HS-5 (cell line): ENCODE measurements at places on chromosomes 1 and 21.

GRCh38 chr1:156160000-156160742, 6.8 kb downstream of the SEMA4A start:
- no peak for DNase-seq

DNA sequence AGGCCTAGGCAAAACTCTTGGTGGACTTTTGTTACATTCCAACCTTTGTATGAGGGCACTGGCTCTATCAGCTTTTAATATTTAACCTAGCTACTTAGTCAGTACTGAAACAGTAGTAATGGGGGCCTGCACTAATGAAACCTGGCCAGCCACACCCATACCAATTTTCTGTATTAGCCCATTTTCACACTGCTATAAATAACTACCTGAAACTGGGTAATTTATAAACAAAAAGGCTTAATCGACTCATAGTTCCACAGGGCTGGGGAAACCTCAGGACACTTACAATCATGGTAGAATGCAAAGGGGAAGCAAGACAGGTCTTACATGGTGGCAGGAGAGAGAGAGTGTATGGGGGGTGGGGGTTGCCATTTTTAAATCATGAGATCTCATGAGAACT, 245.7 kb upstream of the RGS18 start:
- no peak for DNase-seq

DNA sequence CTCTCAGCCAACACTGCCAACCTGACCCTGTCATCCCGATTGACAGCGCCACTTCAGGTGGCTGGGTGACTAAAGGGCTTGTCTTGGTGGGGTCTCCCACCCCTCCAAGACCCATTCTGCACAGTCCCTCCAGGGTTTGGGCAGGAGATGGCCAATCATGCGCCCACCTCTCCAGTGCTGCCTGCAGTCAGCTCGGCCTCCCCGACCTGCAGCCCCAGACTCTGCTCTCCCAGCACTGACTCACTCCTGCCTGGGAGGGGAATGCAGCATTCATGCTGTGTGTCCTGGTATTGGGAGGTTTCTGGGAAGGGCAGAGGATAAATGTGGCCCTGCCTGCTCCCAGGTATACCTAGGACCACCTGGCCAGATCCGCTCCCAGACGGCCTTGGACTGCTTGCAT, 9.7 kb downstream of the TMEM81 start:
- DNase-seq = no peak

- DNase-seq = no peak
These were observed 254.0 kb downstream of the MATN1 start for GRCh38 chr1:30469426-30469825.

- DNase-seq = no peak
These were observed 70.5 kb upstream of the CTTNBP2NL start for GRCh38 chr1:112325504-112325903.

GRCh38 chr1:163144418-163144817, 58.3 kb downstream of the RGS5 start:
- DNase-seq = no peak

DNA sequence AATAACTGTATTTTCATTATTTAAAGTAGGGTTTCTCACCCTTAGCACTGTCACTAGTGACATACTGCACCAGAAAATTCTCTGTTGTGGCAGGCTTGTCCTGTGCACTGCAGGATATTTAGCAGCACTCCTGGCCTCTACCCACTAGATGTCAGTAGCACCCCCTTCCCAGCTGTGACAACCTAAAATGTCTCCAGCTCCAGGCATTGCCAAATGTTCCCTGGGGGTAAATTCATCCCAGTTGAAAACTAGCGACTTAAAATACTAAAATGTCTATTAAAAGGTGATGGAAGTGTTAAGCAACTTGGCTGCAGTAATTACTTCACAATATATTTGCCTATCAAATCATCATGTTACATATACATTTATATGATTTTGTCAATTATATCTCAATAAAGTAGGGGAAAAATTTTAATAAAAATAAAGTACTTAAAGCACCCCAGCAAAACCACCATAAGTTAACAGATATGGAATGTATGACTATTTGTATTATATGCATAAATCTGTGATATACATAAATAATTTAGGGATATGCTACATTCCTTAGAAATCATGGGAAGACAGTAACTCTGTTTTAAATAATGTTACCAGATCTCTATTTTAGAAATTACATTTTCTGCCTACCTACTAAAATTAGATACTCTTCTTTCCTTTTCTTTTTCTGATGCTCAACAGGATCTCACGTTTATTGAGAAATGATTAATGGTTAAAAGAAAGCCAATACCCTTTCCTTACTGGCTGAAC, 74.6 kb downstream of the ARID4B start:
- peak; percentile 34 for DNase-seq

DNA sequence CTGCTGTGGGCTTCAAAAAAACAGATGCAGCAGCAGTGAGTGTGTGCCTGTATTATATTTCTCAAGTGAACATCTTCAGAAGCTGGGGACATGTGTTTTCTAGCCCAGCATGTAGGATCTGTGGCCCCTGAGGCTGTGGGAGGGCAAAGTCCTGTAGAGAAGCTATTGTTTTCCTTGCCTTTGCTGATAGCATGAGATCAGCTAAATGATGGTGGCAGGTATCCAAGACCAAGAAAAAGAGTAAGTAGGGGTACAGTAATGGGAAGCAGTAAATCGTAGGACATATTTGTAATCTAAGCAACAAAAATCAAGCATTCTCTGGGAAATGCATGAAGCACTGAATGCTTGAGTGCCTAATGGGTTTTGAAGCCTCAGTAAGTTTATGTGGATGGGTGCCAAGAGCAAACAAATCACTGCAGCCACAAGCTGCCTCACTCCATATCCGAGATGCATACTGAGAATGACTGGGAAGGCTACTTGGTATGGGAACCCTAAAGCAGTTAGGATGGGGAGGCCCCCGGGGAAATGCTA, 98.3 kb downstream of the CD58 start:
- DNase-seq = no peak

GRCh38 chr1:203509135-203509534, 15.2 kb downstream of the OPTC start:
- no peak for DNase-seq

DNA sequence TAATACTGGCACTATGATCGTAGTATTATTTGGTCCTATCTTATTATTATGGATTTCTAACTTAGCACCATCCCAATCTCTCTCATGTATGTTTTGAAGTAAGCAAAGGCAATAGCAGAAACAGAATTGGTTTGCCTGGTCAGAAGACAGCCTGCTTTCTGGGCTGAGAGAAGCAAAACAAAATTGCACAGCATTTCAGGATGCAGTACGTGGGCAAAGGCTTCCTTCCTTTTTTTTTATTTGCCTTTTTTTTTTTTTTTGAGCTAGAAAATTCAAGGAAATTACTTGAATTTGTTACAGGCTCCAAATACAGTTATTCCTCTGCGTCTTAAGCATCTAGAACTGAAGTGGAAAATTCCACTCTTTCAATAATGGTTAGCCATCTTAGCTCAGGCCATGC, 8.8 kb downstream of the CDA start:
- no peak for DNase-seq

GRCh38 chr1:23868557-23869016, 497 bp upstream of the FUCA1 start:
- DNase-seq = no peak

DNA sequence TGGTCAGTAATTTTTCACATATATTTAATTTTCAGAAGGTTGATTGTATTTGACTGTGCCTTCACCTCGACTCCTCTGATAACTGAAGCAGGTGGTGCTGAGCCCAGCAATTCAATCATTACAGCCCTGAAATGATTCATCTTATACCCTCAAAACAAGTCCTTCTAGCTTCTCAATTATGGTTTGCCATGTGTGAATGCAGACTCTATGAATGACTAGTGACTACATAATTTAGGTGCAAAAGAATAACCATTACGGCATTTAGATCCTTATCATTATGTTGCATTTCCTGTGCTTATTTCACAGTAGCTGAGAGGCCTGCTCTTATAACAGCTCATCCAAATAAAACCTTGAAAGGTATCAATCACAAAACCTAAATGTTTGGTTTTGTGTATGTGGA, 54.0 kb upstream of the COL11A1 start:
- no peak for DNase-seq

DNA sequence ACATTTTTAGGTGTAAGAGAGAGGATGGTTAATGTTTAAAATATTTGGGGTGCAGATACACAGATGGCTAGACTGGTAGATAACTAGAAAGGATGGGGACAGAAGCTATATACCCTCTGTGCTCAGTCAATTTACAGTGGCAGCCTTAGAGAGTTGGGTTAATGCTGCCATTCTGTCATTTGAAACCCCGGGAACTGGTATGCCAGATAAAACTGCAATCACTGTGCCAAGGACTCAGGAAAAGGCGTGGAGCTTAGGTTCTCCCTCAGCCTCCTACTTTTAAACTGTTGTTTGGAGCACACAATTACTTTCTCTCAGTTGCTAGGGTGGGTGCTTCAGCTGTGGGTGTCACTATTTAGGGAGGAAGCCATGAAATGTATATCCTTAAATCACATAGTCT, 90.0 kb upstream of the HNRNPU start:
- DNase-seq = no peak

DNA sequence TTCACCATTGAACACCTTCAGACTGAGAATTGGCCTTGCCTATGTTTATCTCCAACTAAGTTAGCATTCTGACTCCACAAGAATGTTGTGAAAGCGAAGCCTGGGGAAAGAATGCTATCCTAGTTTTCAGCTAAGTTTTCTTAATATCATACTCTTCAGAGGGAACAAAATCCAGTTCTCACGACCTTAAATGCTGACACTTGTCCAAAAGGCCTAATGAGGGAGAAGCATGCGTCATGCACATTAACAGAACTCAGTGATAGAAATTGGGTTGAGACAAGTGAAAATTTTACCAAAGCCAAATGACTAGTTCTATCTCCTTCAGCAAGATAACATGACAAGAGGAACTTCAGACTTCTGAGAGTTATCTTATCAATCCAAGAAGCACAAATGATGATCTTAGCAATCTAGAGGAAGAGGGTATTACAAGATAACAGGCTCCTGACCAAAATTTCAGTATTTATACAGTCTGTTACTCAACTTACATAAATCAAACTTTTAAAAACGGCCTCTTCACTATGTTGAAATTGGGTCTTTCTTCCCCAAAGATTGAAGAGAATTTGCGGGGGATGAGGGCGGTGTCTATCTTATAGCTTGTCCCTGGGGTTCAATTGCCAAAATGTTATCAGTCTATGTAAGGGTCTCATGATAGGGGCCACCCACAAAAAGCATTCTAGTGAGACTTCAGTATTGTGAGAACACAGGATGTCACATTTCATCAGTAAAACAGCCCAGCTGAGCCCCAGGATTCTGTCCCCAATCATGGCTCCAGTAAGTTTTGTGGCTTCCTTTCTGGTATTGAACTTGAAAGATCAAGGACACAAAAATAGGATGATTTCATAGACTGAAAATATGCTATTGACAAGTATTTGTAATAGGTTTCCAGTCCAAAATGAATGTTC, 26.5 kb upstream of the SLC45A3 start:
- no peak for DNase-seq

GRCh38 chr1:88736633-88737248, 52.7 kb downstream of the PKN2 start:
- DNase-seq = no peak

- DNase-seq = no peak
These were observed 51.9 kb upstream of the CD34 start for GRCh38 chr1:207962716-207963426.

DNA sequence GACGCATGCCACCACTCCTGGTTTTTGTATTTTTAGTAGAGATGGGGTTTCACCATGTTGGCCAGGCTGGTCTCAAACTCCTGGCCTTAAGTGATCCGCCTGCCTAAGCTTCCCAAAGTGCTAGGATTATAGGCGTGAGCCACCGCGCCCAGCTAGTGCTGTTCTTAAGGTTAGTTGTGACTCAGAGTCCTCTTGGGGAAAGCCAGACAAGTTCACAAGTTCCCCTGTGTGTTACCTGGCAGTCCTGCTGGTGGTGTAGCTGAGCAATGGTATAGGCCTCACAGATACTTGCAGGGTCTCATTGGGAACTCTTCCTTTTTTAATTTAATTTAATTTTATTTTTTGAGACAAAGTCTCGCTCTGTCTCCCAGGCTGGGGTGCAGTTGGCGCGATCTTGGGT, 10.6 kb downstream of the CFAP126 start:
- no peak for DNase-seq

DNA sequence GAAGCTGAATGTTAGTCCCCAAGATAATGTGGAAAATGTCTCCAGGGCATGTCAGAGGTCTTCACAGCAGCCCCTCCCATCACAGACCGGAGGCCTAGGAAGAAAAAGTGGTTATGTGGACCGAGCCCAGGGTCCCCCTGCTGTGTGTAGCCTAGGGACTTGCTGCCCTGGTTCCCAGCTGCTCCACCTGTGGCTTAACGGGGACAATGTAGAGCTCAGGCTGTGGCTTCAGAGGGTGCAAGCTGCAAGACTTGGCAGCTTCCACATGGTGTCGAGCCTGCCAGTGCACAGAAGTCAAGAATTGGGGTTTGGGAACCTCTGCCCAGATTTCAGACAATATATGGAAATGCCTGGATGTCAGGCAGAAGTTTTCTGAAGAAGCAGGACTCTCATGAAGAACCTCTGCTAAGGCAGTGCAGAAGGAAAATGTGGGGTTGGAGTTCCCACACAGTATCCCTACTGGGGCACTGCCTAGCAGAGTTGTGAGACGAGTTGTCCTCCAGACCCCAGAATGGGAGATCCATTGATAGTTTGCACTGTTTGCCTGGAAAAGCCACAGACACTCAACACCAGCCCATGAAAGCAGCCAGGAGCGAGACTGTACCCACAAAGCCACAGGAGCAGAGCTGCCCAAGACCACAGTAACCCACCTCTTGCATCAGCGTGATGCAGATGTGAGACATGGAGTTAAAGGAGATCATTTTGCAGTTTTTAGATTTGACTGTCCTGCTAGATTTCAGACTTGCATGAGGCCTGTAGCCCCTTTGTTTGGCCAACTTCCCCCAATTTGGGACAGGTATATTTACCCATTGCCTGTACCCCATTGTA, 204.9 kb downstream of the MRPL39 start:
- DNase-seq = no peak

DNA sequence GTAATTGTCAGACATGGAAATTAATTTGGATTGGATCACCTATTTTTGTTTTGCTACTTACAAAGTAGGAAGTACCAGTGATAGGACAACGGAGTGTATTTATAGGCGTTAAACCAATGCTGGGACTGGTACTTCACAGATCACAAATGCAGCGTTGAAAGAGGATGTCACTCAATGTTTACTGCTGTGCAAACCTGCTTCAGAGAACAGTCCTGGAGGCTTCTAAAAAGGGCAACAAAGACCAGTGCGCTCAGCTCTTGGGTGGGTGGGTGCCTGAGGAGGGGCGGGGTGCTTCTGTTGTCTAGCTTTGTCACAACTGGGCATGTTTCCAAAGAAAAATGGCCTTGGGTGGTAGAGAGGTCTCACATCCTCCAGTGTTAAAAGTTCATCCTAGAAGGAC, 2.1 kb downstream of the C1orf21 start:
- DNase-seq = no peak

GRCh38 chr21:45256021-45256911, 31.4 kb downstream of the POFUT2 start:
- no peak for DNase-seq

- no peak for DNase-seq
These were observed 6.5 kb upstream of the BARHL2 start for GRCh38 chr1:90723590-90724108.

- no peak for DNase-seq
These were observed at the start of gene MARK1 for GRCh38 chr1:220527908-220528678. MARK1 (plus strand) TSS chr1:220528136; CDS start chr1:220528823, 687 bp downstream.
